CD14-positive monocyte (primary cell): ENCODE measurements at places on chromosomes 7 and 10. TPM values are rescaled to one million over a fixed set of nuclear protein-coding genes. Genes with fewer than 3 reads are reported as not detected.

GRCh38 chr7:144255471-144255897, 9.1 kb downstream of the OR2A7 start:
- no peak for DNase-seq
- H3K36me3 ChIP-seq = no peaks in the 10 kb centered on the region

GRCh38 chr7:7761340-7761973, 43.0 kb upstream of the RPA3 start:
- no peaks in the 10 kb centered on the region for H3K27me3 ChIP-seq
- H3K4me3 ChIP-seq = peak overlapping the region; percentile 82
- peaks cover 12% of the 10 kb centered on the region for H3K4me1 ChIP-seq
- no peaks in the 10 kb centered on the region for H3K36me3 ChIP-seq
- peak overlapping the region; percentile 80 for H3K27ac ChIP-seq

- H3K27ac ChIP-seq = no peak overlapping the region
- H3K36me3 ChIP-seq = no peaks in the 10 kb centered on the region
- no peak overlapping the region for H3K4me3 ChIP-seq
- DNase-seq = no peak
These were observed 19.1 kb upstream of the GJD4 start for GRCh38 chr10:35585903-35586535.

GRCh38 chr10:62464308-62464707, 90.1 kb downstream of the ZNF365 start:
- H3K27ac ChIP-seq = no peak overlapping the region
- H3K4me3 ChIP-seq = no peak overlapping the region
- H3K4me1 ChIP-seq = no peaks in the 10 kb centered on the region

DNA sequence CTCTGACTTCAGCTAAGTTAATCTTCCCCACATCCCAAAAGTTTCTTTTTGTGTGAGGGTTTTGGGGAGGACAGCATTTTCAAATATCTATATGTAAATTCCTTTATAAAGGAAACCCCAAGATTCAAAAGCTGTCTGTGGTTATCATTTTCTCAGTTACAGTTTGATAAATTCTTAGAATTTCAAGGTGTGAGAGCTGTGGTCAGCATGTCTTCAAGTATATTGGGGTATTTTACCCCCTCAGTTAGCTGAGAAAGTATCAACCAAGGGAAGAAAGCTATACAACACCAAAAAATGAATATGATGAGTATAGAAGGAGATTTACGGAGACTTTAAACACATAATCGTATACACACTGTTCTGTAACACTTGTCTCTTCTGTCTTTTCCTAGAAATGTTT, 109.2 kb downstream of the SND1 start:
- H3K27me3 ChIP-seq = no peaks in the 10 kb centered on the region
- no peak for DNase-seq
- H3K27ac ChIP-seq = no peak overlapping the region
- no peaks in the 10 kb centered on the region for H3K4me1 ChIP-seq
- no peak overlapping the region for H3K4me3 ChIP-seq

DNA sequence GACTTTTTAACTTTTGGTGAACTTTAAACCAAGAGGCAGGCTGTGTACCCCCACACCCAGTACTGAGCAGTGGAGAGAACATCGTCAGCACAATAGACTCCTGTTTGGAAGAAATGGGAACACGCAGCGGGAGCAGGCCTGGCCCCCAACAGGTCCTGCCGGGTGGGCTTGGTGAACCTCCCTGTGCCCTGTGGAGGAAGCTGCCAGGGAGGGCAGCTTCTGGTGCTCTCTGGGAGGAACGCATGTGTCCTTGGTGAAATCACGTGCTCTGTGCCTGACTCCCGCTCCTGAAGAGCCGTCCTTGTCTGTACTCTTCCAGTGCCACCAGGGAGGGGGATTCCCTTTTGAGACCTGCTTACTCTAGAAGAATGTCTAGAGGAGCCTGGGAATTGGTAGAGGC, 31.6 kb downstream of the CHAT start:
- H3K36me3 ChIP-seq = no peaks in the 10 kb centered on the region
- H3K4me1 ChIP-seq = peaks cover 13% of the 10 kb centered on the region
- H3K4me3 ChIP-seq = no peak overlapping the region
- DNase-seq = no peak

DNA sequence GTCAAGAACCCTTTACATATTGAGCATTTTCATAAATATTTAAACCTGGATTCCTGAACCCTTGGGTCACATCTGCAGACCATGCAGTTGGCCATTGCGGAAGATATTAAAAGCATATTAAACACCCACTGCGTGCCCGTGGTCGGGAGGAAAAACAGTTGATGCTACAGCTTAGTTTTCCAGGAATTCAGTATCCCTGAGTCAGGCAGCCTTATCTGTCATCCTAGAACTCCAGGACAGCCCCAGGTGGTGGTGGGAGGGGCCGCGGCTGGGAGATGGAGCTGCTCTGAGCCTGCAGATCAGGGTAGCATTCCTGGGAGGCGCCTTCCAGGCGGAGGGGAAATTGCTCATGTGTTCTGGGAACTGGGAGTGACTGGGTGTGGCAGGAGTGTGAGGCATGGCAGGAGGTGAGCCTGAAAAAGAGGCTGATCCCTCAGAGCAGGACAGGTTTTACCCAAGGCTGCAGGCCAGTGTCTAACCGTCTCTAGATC, 222.9 kb upstream of the SH2B2 start:
- no peak for DNase-seq
- H3K27ac ChIP-seq = peak overlapping the region; percentile 88
- no peak overlapping the region for H3K4me3 ChIP-seq
- peaks cover 16% of the 10 kb centered on the region for H3K36me3 ChIP-seq
- H3K4me1 ChIP-seq = peaks cover 34% of the 10 kb centered on the region

GRCh38 chr7:118104812-118105441, 79.0 kb upstream of the LSM8 start:
- H3K36me3 ChIP-seq = no peaks in the 10 kb centered on the region
- H3K27ac ChIP-seq = no peak overlapping the region
- no peak overlapping the region for H3K4me3 ChIP-seq
- no peaks in the 10 kb centered on the region for H3K27me3 ChIP-seq

- H3K27ac ChIP-seq = no peak overlapping the region
- no peaks in the 10 kb centered on the region for H3K36me3 ChIP-seq
- DNase-seq = no peak
- no peaks in the 10 kb centered on the region for H3K4me1 ChIP-seq
These were observed 108.5 kb upstream of the IL6 start for GRCh38 chr7:22618528-22618927.

DNA sequence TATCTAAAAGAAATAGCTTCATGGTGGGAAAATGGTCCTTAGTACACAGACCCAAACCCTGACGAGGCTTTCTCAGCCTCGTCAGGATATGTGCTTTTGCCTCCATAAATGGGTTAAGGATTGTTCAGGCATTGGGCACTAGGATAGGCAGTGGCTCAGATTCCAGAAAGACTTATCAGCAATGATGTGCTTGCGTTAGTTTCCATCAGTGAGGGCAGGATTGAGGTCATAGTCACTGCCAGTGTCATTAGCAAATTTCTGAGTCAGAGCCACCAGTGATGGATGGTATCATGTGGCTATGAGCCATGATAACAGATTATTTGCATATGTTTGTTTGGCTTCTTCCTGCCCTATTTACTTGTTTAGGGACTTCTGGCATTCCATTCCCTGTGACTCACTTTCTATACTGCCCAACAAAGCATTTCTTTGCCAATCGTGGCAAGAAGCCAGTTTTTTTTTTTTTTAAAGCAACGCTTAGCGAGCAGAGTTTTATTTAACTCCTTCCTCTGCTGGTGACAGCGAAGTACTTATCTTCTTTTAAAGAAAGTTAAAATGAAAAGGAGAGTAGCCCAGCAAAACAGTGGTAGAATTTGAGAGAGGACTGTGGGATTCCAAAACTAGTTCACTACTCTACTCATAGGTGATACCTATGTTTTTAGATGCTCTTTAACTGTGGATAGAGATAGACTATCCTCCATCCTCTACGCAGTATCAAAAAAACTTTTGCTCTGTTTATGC, 44.4 kb downstream of the MYPN start:
- no peaks in the 10 kb centered on the region for H3K36me3 ChIP-seq
- no peaks in the 10 kb centered on the region for H3K4me1 ChIP-seq
- H3K27ac ChIP-seq = no peak overlapping the region
- H3K27me3 ChIP-seq = no peaks in the 10 kb centered on the region
- no peak overlapping the region for H3K4me3 ChIP-seq

DNA sequence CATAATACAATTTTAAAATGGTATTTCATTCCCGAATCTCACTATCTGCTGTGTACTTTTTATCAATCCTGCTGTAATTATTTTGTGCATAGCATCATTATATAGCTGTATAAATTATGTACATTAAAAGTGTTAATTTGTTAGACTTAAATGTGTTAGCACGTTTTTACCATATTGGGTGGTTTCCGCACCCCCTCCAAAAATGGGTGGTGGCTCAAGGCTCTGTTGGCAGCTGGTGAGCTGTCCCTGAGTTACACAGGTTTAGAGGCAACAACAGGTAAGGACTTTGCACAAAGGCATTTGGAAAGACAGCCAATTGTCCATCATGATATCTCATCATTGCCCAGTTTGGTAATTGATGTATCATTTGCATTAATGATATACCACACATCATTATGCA, 18.6 kb upstream of the LMTK2 start:
- H3K27ac ChIP-seq = no peak overlapping the region
- H3K36me3 ChIP-seq = no peaks in the 10 kb centered on the region
- H3K4me3 ChIP-seq = no peak overlapping the region
- H3K4me1 ChIP-seq = no peaks in the 10 kb centered on the region

FGL2 gene
- 775 TPM for polyA plus RNA-seq

GRCh38 chr10:11191678-11192077, 174.0 kb downstream of the CELF2 start:
- no peak overlapping the region for H3K27ac ChIP-seq
- DNase-seq = no peak
- no peaks in the 10 kb centered on the region for H3K27me3 ChIP-seq
- peaks cover 80% of the 10 kb centered on the region for H3K36me3 ChIP-seq
- peaks cover 65% of the 10 kb centered on the region for H3K4me1 ChIP-seq

GRCh38 chr7:123580406-123581161, 21.0 kb upstream of the ASB15 start:
- no peaks in the 10 kb centered on the region for H3K36me3 ChIP-seq
- no peak overlapping the region for H3K27ac ChIP-seq
- no peaks in the 10 kb centered on the region for H3K4me1 ChIP-seq
- no peak for DNase-seq
- H3K4me3 ChIP-seq = no peak overlapping the region

DNA sequence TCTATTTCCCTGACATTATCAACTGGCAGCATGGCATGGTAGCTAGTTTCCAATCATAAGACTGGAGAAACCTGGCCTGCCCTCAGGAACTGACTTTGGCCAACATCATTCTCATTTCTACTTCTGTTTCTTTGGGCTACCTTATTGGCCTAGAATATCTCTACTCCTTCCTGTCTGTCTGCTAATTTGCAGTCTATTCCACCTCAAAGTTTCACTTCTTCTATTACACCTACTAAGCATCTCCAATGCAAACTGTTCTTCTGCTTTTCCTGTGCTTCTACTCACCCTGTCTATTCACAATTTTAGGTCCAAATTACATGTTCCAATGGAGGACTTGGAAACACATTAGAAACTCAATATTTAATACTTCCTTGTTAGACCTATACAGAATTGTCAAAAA, 65.6 kb downstream of the ZNF503 start:
- H3K4me3 ChIP-seq = no peak overlapping the region
- peaks cover 5% of the 10 kb centered on the region for H3K4me1 ChIP-seq
- no peak overlapping the region for H3K27ac ChIP-seq
- no peaks in the 10 kb centered on the region for H3K27me3 ChIP-seq
- no peaks in the 10 kb centered on the region for H3K36me3 ChIP-seq

GRCh38 chr7:81135324-81135723, 216.5 kb upstream of the SEMA3C start:
- no peaks in the 10 kb centered on the region for H3K36me3 ChIP-seq
- H3K4me1 ChIP-seq = peaks cover 18% of the 10 kb centered on the region
- H3K4me3 ChIP-seq = no peak overlapping the region

DNA sequence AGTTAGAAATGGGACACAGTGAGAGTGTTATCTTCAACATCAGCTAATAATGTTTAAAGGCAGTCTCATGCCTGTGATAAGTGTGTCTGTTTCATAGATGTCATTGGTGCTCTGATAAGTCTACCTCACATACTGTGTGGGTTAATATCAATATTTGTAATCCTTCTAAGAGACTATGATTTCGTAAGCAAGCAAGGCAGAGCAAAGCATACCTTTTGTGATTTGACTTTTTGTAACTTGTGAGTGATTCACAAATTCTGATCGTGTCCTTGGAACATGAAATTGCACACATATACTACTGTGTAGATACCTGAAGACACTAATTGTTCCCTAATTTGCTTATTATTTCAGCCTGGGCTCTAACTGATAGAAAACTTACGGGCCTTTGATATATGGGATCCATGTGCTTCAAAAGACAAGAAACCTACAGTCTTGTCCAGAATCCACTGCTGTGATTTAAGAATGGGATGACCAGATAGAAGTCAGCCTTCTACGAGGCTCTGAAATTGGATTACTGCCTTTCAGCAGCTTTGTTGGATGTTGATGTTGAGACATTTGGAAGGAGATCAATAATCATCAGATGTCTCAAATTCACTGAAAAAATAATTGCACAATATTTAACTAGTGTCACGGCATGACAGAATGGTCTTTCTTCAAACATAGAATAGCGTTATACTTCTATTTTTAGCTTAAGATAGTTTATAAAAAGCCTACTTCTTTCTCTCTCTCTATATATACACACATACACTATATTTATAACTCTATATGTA, 63.2 kb upstream of the KLF6 start:
- H3K4me1 ChIP-seq = peaks cover 44% of the 10 kb centered on the region
- H3K27me3 ChIP-seq = no peaks in the 10 kb centered on the region
- H3K27ac ChIP-seq = peak overlapping the region; percentile 24
- no peaks in the 10 kb centered on the region for H3K36me3 ChIP-seq

- no peak overlapping the region for H3K4me3 ChIP-seq
- no peaks in the 10 kb centered on the region for H3K27me3 ChIP-seq
- H3K27ac ChIP-seq = no peak overlapping the region
- no peak for DNase-seq
- H3K36me3 ChIP-seq = peaks cover 3% of the 10 kb centered on the region
These were observed 1.5 kb downstream of the LZTS2 start for GRCh38 chr10:101000915-101001658.

GRCh38 chr10:20181434-20181833, 365.2 kb downstream of the PLXDC2 start:
- no peaks in the 10 kb centered on the region for H3K27me3 ChIP-seq
- no peak overlapping the region for H3K4me3 ChIP-seq
- no peaks in the 10 kb centered on the region for H3K4me1 ChIP-seq

DNA sequence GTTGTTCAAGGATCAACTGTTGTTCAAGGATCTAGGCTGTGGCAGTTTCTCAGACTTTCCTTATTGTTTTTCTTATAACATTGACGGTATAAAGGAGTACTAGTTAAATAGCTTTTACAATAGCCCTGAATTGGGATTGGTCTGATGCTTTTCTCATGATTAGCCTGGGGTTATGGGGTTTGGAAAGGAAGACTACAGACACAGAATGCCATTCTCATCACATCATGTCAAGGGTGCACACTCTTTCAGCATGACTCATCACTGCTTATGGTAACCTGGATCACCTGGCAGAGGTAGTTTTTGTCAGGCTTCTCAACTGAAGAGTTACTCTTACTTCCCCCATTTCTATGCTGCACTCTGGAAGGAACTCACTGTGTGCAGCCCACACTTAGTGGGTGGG, 194.2 kb upstream of the NPSR1 start:
- no peak overlapping the region for H3K27ac ChIP-seq
- H3K27me3 ChIP-seq = no peaks in the 10 kb centered on the region
- no peaks in the 10 kb centered on the region for H3K36me3 ChIP-seq
- no peaks in the 10 kb centered on the region for H3K4me1 ChIP-seq
- H3K4me3 ChIP-seq = no peak overlapping the region
- no peak for DNase-seq

- no peak for DNase-seq
- no peak overlapping the region for H3K27ac ChIP-seq
- H3K4me3 ChIP-seq = no peak overlapping the region
- H3K36me3 ChIP-seq = no peaks in the 10 kb centered on the region
These were observed 435.8 kb upstream of the MTPN start for GRCh38 chr7:136412952-136413351.
